ENCODE measurements at places on chromosomes 3 and 15. TPM values are rescaled to one million over a fixed set of nuclear protein-coding genes. Genes with fewer than 3 reads are reported as not detected.

The GAP43 gene
- total RNA-seq, result 0.25 TPM

The MEF2A gene
- 160 TPM for total RNA-seq

The CDCP1 gene
- 0.30 TPM for total RNA-seq

The GOLGA8S gene
- 0.40 TPM for total RNA-seq

The SERPINI2 gene
- not detected for total RNA-seq

The TTLL13 gene
- total RNA-seq, result 0.20 TPM

The PLSCR4 gene
- total RNA-seq, result 13.8 TPM

The RBSN gene
- total RNA-seq, result 17.8 TPM

The ADAMTS17 gene
- 2.9 TPM for total RNA-seq

The PLA2G4F gene
- 5.2 TPM for total RNA-seq

The RPN1 gene
- total RNA-seq, result 104 TPM

The CHCHD4 gene
- 36.8 TPM for total RNA-seq

The ILDR1 gene
- 0.20 TPM for total RNA-seq

Measured in left ventricle myocardium superior (tissue), 1 donor.